Inflammatory macrophage treated with lipopolysaccharide for 4 hours (primary cell): ENCODE measurements at places on chromosomes 11 and 22.
A peak's percentile ranks its signal among the peaks of the same experiment; 100 is the strongest.

- DNase-seq = no peak
Observed at GRCh38 chr11:44846852-44847251, 103.8 kb downstream of the TP53I11 start.

GRCh38 chr22:37443977-37444376 lies 16.7 kb upstream of the ELFN2 start:
- DNase-seq = no peak

GRCh38 chr11:2813141-2813908 lies 72.2 kb downstream of the CDKN1C start:
- no peak for DNase-seq

DNA sequence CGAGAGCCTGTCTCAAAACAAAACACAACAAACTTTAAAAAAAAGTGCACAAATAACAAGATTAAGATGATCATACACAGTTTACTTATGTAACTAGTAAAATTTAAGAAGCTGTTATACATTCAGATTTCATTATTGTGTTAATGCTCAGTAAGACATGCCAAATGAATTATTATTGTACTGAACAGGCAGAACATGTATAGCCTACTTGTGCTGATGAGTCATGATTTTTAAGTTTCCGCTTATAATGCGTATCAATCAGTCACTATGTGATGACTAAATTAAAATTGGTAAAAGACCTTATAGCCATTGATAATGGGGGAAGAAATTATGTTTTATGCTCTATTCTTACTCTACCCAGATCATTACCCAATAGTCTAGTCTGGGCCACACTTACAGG lies 20.5 kb upstream of the EXPH5 start:
- DNase-seq = no peak

- peak; percentile 65 for DNase-seq
Observed at GRCh38 chr11:130652671-130653335, 204.4 kb downstream of the ADAMTS15 start.

DNA sequence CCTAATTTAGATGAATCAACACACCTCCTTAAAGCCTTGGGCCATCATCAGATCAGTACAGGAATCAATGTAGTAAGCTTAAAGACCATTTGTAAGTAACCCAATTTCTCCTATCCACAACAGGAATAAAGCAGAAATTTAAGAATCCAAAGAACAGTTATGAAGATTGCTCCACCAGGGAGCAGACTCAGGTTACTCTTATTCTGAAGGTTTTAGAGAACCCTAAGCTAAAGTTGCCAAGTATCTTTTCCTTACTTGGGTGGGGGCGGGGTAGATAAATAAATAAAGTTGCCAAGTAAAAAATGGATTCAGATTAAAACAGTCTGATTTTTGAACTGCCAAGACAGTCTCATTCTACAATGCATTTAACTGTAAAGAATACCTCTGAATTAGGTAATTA lies 18.1 kb downstream of the CKAP5 start:
- DNase-seq = no peak

DNA sequence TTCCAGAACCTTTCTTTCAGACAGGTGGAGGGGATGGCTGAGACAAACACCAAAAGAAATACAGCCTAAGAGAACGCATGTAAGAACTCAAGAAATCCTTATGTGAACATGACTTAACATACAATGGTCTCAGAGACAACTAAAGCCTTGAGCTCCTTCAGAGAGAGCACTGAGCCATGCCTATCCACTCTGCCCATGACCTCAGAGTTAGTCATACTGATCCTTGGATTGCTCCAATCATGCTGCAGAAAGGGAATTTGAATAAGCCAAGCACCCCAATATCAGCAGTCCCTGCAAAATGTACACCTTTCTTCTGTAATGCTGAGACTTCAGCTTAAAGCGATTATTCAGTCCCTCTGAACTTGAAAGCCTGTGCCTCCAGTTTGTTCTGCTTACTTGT lies 43.2 kb upstream of the CHKA start:
- no peak for DNase-seq

GRCh38 chr11:73907191-73907590 lies 30.4 kb downstream of the PAAF1 start:
- peak; percentile 40 for DNase-seq

GRCh38 chr11:119797123-119797611 lies 68.2 kb upstream of the NECTIN1 start:
- DNase-seq = no peak

- DNase-seq = no peak
Observed at GRCh38 chr11:46277622-46278386, at the start of gene CREB3L1. Gene CREB3L1 (plus strand): TSS chr11:46277662. CDS start chr11:46278112, 450 bp downstream.
